HL-60 (cell line): ENCODE measurements at places on chromosomes 11 and 22.

DNA sequence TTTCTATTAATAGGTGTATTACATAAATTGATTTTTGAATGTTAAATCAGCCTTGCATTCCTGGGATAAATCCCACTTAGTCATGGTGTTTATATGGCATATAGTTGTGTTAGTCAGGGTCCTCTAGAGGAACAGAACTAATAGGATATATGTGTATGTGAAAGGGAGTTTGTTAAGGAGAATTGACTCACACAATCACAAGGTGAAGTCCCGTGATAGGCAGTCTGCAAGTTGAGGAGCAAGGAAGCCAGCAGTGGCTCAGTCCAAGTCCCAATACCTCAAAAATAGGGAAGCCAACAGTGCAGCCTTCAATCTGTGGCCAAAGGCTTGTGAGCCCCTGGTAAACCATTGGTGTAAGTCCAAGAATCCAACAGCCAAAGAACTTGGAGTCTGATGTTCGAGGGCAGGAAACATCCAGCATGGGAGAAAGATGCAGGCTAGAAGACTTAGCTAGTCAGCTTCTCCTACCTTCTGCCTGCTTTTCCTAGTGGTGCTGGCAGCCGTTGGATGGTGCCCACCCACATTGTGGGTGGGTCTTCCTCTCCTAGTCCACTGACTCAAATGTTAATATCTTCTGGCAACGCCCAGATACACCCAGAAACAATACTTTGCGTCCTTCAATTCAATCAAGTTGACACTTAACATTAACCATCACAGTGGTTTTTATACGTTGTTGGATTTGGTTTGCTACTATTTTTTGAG, 12.9 kb downstream of the SFI1 start:
- DNase-seq, result no peak

GRCh38 chr11:101299210-101299609, 169.6 kb upstream of the PGR start:
- no peak for DNase-seq

DNA sequence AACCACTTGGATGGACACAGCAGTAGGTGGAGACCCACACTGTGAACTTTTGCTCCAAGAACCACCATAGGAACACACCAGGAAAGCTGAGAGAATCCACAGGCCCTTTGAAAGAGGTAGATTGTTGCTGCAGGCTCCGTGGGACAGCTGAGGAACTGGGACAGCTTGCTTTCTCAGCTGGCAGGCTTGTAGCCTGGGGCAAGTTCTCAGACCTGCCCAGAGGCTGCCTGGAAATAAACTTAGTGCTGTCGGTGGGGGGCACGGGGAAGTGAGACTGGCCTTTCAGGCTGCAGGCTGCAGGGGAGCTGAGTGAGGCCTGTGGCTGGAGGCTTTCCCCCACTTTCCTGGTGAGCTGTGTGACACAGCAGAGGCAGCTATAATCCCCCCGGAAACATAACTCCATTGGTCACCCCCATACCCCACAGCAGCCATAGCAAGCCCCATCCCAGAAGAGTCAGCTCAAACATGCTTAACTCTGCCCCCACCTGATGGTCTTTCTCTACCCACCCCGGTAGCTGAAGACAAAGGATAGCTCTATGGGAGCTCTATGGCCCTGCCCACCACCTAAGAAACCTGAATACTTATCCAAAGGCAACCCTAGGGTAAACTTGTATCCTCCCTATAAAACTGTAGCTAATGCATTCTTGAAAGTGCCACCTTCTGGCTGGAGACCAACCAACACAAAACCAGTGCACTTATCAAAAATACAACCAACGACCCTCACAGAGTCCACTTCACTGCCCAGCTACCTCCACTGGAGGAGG, 21.4 kb upstream of the ACRV1 start:
- no peak for DNase-seq

DNA sequence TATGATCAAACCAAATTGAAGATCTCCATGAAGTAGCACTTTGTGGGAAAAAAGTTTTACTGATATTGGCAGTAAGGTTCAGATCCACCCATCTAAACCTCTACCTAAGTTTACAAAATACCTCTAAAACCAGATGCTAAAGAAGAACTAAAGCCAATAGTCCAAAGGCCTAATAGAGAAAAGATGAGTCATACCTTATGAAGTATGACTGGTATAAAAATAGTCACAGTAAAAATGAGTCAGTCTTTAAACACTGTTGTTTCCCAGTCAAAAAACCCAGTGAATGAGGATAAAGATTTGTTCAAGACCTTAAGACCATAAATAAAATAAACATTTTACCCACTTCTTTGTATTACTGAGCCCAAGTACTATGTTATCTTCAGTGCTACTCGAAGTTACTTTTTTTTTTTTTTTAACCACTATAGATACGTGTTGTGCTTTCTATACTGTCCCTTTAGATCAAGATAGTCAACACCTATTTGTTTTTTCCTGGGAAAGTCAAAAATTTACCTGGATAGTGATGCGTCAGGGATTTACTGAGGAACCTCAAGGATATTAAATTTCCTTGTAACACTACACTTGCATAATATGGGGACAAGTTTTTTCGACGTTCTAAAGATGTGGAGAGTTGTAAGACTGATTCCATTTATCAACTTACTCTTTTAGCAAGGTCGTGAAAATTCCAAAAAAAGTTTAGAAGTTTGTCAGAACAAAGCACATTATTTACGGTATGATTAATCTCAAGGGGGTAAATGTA, 87.3 kb downstream of the CCDC73 start:
- DNase-seq, result peak; percentile 4

- DNase-seq, result no peak
Observed at GRCh38 chr11:120554766-120555432, 43.4 kb downstream of the GRIK4 start.

GRCh38 chr11:43866520-43866919, 14.1 kb upstream of the ALKBH3 start:
- no peak for DNase-seq

GRCh38 chr11:108912581-108912980, 247.7 kb downstream of the DDX10 start:
- DNase-seq, result no peak

DNA sequence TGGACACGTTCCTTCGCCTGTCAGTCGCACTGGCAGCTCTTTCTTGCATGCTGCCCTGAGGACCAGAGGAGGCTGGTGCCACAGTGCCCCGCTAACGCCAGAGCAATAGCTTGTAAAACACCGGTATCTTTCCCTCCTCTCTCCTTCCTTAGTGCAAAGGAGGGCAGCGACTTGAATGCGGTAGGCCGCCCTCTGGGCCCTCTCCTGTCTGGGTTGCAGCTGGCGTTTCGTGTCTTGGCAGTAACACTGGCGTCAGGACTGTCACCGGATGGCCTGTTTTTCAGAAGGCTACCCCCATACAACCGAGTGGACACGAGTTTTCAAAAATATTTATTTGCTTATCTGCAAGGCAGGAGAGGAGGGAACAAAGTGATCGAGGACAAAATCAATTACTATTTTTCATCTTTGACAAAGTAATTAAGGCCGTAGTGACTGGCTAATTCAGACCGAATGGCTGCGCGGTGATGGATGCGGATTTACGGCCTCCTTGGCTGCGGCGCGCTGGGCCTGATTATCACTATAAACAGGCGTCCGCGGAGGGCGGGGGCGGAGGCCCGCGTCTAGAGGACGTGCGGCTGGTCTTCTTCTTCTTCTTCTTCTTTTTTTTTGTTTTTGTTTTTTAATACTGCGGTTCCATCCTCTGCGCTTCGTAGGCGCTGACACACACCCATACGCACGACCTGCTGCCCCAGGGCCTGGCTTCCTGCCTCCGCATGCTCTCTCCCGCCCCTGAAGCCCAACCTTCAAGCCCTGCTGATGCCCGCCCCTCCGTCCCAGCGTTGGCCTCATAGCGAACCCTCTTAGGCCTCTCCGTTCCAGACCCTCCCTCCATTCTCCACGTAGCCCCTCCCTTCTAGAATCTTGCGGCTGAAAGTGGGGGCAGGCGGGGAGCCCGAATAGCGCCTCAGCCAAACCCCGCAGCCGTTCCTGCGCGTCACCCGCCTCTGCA, 2.9 kb upstream of the SLC6A5 start:
- no peak for DNase-seq

DNA sequence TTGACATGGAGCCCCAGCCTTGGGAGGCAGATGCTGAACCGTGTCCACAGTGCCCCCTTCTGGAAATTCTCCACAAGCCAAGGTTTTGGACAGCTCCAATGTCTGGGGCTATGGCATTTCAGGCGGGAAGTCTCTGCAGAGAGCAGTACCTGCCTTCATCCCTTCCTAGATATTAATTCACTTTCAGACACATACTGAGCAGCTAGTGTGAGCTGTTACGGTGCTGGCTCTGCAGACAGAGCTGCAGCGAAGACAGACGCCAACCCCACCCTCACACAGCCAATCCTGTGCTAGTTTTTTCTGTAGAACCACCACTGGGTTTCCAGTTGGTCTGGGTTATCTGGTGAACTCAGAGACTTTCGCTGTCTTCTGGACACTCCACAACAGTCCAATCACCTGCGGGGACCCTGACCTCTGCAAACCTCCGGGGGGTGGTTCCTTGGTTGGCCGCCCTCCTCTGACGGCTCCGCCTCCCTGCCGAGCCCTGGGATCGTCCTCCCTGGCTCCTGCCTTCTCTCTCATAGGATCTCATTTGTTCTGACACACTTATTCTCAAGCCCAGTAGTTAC, 9.1 kb downstream of the LMF2 start:
- DNase-seq, result no peak

DNA sequence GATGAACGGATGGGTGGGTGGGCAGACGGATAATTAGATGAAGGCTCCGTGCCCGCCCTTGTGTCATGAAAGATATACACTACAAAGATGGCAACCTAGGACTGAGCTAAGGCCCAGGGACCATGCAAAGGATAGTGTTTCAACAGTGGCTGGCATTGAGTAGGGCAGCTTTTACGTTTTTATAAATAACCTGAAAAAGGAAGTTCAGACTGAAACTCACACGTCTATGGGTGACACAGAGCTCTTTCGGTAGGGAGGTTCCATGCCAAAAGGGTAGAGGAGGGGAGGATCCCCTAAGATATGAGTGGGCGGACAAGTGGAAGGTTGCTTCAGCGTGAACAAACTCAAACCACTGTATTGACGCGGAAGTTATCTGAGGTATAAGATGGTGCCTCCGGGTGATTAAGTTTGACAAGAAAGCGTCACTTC, 90.5 kb downstream of the UBASH3B start:
- peak; percentile 85 for DNase-seq

GRCh38 chr22:42931421-42932196, 74.5 kb upstream of the ARFGAP3 start:
- DNase-seq, result peak; percentile 52

DNA sequence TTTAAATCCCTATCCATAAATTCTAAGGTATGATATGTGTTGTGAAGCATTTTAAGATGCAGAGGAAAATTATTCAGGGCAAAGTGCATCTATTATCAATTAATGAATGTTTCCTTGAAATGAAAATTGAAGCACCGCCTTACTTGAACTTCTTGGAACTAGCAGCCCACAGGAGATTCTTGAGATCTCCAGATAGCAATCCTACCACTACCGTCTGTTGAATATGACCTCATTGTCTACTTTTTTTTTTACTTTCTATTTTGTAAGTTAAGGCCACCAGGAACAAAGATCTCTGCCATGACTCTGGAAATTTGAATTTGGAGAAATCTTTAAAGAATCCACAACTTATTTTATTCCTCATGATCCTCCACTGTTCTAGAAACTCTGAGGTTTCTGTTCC, 808.7 kb downstream of the KCNA4 start:
- DNase-seq, result no peak

DNA sequence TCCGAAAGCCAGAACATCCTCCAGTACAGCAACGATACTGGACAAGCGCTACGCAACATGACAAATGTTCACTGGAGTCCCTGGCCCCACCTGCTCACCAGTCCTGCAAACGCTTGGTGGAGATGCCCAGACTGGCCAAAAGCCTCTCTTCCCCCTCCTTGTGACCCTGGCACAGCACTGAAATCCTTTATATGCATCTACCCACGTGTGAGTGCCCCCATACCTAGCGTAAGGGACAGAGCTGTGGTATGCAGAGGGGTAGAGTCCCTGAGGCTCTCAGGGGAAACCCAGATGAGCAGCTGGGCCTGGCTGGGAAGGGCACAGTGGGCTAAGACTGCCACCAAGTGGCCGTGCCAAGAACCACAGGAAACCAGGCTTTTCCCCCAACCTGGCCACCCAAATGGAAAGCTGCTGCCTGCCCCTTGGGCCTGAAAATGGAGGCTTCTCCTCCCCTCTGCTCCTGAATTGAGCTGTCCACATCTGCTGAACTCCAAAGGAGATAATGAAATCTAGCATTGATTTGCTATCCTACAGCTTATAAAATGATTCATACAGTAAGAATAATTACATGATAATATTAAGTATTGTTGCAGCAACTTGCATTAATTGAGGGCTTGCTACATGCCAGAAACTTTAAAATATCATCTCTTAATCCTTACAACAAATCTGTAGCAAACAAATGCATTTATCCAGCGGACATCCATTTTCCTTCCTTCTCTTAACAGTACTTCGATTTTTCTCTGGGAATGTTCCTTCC, 24.8 kb upstream of the TTC12 start:
- DNase-seq, result peak; percentile 34
